C1 segment of cervical spinal cord (tissue), 14 donors: ENCODE measurements at places on chromosomes 1 and 21.

- no peak for DNase-seq
These were observed 509.2 kb downstream of the LTN1 start for GRCh38 chr21:28483301-28484035.

- no peak for DNase-seq
These were observed 7.9 kb downstream of the SH3GLB1 start for GRCh38 chr1:86712088-86712860.

DNA sequence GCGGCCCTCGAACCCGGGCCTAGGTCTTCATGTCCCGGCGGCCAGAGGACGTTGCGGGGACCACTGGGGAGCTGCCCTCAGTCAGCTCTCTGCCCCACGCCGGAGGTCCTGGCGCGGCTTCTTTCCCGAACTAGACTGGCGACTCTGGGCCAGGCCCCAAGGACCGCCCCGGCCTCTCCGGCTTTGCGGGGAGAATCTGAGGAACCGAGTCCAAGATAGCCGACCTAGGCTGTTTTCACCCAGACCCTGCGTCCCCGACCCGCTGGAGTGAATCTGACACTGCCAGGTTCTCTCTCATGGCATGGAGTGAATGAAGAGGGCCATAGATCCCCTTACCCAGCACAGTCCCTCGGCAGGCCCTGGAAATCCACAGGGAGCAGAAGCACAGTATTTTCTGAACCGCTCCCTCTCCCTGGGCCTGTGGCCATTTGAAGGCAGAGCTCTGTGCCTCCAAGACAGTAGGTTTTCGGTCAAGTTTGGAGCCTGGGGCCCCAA lies 9.9 kb upstream of the BARHL2 start:
- DNase-seq = no peak

- DNase-seq = no peak
These were observed 104.0 kb upstream of the OLIG2 start for GRCh38 chr21:32921632-32922230.

GRCh38 chr1:63316984-63317816 lies 5.2 kb upstream of the FOXD3 start:
- DNase-seq = no peak

- DNase-seq = no peak
These were observed 408.1 kb upstream of the ADGRL2 start for GRCh38 chr1:81392526-81393226.

GRCh38 chr1:20719871-20720620 lies 2.2 kb upstream of the KIF17 start:
- no peak for DNase-seq

- DNase-seq = peak; percentile 58
These were observed 27.5 kb upstream of the EPB41 start for GRCh38 chr1:28886731-28887418.

DNA sequence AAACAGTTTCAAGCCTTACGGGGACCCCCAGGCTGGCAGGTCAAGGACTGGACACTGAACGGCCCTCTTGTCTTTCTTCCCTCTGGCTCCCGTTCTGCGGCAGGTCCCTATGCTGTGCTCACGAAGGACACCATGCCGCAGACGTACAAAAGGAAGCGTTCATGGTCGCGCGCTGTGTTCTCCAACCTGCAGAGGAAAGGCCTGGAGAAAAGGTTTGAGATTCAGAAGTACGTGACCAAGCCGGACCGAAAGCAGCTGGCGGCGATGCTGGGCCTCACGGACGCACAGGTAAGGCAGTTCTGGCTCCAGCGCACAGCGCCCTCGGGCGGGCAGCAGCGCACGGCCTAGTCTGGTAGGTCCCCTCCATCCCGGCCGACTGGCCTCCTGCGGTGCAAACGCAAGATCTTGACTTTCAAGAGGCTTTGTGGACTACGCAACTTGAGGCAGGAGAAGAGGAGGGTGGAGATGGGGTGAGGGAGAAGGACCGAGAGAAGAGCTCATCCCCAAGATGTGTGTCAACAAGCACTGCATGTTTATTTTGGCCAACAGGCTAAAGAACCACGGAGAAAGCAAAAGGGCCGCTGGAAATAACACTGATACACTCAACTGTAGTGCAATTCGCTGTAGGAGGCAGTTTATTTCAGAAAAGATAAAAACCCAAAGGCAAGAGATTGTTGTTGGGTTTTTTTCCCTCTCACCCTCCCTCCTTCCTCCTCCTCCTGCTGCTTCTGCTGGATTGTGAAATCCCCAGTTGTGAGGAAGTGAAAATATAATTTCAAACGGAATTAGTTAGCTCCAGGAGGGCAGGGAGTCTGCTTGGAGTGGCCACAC lies 3.0 kb downstream of the HLX start:
- DNase-seq = no peak

DNA sequence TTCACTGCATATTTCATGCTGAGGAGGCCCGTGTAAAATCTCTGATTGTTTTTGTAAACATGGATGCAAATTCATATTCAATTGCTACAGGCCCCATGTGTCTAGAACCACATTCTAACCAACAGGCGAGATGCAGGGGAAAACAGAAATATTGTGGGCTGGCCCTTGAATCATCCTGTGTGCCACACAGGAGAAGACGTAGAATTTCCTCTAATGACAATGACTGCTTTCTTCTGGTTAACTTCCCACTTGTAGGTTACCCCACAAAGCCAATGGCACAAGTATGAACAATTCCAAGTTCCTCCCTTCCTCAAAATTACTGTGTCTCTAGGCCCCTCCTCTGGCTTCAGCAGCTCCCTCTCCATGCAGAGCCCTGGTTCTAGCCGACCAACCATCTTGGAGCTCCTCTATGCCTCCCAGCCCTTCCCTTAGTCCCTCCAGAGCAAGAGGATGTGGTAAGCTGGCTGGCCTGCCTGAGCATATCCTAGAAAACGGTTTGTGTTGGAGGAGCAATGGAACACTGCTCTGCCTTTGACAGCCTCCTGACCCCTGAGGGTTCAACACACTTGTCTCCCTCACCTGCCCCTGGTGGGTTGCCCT lies 205.2 kb downstream of the HS2ST1 start:
- DNase-seq = no peak

DNA sequence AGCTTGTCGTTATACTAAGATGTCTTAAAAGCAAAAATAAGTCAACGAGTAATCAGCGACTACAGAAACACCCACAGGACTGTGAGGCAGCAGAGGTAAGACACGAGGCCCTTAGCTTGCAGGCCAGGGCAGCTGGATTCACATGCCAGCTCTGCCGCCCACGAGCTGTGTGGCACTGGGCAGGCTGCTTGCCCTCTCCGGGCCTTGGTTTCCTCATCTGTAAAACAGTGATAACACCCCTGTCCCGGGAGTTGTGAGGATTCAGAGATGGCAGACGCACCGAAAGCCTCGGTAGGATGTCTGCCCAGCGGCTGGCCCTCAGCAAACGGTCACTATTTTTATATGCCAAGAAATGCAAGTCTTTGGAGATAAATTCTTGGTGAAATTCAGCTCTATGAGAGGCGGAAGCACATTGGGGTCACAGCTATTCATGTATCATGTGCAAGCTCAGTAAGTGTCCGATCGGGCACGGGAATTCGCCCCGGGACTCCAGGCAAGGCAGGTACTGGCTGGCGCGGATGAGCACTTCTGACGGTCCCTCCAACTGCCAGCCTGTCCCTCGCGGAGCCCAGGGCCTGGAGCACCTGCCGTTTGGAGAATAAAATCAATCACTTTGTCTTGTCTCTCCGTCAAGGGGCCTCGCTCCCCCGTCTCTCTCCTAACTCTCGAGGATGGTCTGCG lies 1.1 kb downstream of the C2CD2 start:
- DNase-seq = no peak

DNA sequence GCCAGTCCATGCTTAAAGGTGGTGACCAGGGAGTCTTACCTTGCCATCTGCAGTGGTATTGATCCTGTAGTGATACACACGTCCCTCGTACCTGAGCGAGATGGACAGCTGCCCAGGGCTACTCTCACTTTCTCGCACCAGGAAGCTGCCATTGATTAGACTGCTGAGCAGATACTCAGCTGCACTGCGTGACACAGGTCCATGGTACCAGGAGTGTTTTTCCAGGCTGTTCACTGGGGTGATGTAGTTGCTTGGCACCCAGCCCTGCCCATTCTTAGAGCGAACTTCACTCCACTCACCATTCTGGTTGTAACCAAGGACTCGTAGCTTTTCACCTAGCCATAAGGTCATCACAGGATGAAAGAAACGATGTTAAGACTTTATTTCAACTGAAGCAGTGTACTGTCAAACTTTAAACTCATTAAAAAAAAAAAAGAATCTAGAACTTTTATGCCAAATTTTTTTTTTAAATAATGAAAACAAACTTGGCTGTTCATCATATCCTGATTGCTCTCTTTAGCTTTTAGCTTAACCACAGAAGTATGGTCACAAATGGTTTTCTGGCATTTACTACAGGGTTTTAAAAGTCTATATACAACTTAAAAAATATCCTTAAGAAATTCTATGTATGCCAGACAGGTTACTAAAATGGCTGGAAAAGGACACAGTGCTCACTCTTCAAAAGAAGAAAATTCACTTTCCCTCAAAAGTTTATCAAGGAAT lies 44.6 kb downstream of the TOR3A start:
- peak; percentile 24 for DNase-seq

DNA sequence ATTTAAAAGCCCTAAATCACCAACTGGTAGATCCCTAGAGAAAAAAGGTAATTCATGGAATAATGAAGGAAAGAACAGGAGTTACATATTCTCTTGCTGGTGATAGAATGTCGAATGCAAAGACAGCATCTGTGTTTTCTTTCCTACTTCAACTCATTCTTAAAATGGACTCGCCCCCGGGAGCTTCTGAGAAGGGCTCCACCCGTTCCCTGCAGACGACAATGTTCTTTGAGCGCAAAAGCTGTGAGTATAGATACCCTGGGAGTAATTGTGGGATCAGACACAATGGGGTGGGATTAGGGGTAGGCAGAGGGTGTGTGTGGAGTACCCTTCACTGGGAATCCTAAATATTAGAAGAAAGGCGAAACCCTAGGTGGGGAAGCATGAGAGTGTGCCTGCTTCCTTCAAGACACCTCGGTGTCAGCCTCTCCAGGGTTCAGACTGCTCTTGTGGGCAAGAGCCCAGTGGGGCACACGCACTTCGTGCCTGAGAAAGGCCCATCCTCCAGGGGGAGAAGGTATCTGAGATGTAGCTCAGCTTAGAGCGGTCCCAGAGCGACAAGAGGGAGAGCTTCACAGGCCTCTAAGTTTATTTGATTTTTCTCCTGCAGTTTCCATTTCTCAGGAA lies 123.3 kb upstream of the DPYD start:
- DNase-seq = no peak

DNA sequence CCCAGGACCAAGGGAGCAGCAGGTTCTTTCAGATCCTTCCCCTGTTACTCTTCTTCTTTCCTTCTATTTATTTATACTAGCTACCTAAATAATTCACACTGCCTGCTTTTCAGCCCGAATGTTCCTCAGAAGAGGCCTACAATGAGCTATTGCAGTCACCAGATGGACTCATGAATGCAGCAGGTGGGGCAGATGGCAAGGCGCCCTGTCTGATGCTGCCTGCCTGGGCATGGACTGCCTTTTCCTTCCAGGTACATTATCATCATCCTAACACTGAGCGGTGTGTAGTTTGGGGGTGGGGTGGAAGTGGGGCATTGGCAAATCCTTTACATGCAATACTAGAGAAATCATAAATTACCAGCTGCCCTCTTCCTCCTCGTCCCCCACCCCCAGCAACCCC lies 17.6 kb downstream of the ESRRG start:
- peak; percentile 39 for DNase-seq

- DNase-seq = no peak
These were observed 141.8 kb downstream of the ZZZ3 start for GRCh38 chr1:77540501-77541161.

- no peak for DNase-seq
These were observed 627.3 kb upstream of the RGS18 start for GRCh38 chr1:191530928-191531327.

- DNase-seq = no peak
These were observed 34.1 kb downstream of the CFAP74 start for GRCh38 chr1:1969505-1969900.

- no peak for DNase-seq
These were observed 397.9 kb downstream of the NPHP4 start for GRCh38 chr1:5594056-5594956.

- DNase-seq = no peak
These were observed 672.8 kb downstream of the LMO4 start for GRCh38 chr1:88001460-88001859.

DNA sequence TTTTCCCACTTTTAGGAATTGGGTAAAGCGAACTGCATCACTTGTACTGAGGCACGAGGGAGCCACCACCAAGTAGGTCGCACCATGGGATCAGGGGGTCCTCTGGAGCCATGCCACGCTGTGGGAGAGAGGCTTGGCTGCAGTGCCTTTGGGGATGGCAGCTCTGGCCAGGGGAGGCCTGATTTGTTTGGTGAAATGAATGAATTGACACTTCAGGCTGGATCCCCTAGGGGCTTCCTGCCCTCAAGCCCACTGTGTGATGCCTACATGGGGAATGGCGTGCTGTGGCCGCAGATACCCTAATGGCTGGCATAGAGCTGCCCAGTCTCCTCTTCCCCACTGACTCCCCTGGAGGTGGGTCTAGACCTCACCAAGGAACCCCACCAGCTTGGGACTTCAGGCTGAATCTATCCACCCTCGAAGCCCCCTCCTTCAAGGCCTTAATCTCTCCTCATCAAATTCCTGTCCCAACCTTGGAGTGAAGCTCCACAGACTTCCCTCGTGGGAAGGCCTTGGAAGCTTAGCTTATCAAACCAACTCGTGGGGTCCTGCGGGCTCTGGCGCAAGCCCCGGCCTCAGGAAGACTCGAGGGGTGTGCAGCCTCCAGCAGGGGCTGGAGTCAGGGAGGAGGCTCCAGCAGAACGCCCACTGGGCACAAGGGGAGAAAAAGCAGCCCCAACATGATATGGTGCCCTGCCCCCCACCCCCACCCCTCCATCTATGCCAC lies 64.6 kb downstream of the VWA5B1 start:
- no peak for DNase-seq

DNA sequence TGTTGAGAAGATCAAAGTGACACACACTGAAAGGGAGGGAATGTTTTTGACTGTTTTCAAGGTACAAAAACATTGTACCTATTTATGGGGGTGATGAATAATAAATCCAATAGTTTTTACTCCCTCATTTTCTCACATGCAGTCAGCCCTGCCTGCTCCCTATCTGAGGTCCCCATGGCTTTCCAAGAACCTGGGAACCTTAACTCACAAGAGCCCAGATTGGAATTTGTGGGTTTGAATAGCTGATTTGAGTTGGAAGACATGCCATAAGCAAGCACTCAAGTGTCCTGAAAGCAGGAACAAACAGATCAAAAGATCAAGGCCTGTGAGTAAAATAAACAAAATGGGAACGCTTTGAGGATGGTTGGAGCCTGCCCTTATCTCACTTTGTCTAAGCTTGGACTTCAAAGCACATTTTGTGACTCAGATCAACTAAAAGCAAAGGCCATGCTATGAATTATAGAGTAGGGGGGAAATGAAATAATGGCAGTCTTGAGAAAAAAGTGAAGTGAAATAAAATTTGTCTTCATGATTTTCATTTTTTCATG lies 136.6 kb downstream of the LYPLAL1 start:
- no peak for DNase-seq

DNA sequence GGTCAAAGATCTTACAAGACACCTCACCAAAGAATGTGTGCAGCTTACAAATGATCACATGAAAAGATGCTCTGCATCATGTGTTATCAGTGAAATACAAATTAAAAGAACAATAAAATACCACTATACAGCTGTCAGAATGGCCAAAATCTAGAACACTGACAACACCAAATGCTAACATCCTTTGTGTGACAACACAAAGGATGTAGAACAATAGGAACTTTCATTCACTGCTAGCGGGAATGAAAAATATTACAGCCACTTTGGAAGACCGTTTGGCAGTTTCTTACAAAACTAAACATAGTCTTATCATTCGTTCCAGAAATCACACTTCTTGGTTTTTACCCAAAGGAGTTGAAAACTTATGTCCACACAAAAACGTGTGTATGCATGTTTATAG lies 20.6 kb upstream of the SELP start:
- DNase-seq = no peak

- DNase-seq = no peak
These were observed 111.9 kb downstream of the PTPN14 start for GRCh38 chr1:214439352-214440119.
